ENCODE measurements at places on chromosomes 1 and 21. TPM values are rescaled to one million over a fixed set of nuclear protein-coding genes. Genes with fewer than 3 reads are reported as not detected.
A peak's percentile ranks its signal among the peaks of the same experiment; 100 is the strongest.

DNA sequence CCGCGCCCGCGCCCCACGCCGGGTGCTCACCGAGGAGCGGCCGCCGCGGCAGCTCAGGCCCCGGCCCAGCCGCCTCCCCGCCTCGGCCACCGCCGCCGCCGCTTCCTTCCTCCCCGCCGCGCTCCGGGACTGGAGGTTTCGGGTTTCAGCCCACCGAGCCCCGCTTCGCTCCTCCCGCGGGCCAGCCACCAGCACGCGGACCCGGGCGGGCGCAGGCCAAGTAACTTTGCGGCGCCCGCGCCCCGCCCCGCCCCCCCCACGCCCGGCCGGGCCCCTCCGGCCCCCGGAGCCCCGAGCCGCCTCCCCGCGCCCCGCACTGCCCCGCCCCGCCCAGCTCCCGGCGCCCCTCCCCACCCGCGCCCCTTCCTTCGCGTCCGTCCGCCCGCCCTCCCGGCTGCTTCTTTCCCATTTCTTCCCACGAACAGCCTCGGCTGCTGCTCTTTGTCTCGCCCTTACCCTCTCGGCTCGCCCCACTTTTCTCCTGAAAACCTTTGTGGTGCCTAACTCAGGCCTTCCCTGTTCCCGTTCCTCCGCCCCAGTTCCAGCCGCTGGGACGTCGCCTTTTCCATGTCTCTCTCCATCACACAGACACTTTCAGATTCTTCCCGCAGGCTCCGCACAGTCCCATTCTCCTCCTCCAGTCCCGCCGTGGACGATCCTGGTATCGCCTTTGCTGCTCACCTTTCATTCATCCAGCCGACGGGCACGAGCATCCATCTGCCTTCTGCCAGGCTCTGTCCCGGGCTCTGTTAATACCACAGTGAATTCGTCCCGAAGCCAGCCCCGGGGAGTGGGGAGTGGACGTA lies at the start of gene GPR161:
Gene GPR161 (minus strand): TSS at position 222 of the 806 bp plus-strand sequence. CDS start 32,080 bp downstream, outside the sequence.
- no peak for DNase-seq
- no peaks in the 10 kb centered on the region for H3K27me3 ChIP-seq
- peak within 1 kb of the TSS; percentile 87 for H3K27ac ChIP-seq
- H3K36me3 ChIP-seq = no peaks in the 10 kb centered on the region
- H3K4me1 ChIP-seq = peaks cover 21% of the 10 kb centered on the region

DNA sequence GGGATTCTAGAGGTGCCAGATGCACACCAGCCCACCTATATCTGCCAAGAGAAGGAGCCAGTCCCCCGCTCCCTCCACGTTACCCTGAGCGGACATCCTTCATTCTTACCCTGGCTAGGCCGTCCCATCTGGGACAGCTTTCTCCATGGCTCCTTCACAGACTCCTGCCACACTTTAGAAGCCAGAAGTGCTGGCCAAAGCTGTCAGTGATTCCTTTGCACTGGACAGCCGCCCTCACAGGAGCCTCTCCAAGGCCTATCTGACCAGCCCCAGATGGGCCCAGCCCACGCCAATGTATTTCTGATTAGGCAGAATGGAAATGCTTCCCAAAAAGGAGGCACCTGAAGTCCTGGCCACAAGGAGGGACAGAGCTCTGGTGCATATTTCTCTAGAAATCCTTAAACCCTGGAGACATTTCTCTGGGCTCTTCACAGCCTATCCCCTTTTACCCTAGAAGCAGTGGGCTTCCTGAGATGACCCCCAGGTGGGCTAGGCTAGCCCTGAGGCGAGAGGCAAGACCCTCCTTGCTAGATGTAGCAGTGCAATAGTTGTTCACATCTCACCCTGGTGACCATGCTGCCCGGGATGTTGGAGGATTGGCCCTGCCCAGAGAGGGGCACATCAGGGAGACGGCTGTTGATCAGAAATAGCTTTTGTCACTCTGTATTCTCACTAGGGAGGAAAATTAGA lies 44.1 kb downstream of the RASSF5 start:
- H3K27ac ChIP-seq = peak overlapping the region; percentile 15
- DNase-seq = no peak

GRCh38 chr1:246703581-246703980 lies 20.6 kb upstream of the SCCPDH start:
- no peak overlapping the region for H3K27ac ChIP-seq
- H3K36me3 ChIP-seq = no peaks in the 10 kb centered on the region
- no peak for DNase-seq
- no peaks in the 10 kb centered on the region for H3K27me3 ChIP-seq
- no peak overlapping the region for H3K4me3 ChIP-seq

- no peak overlapping the region for H3K4me3 ChIP-seq
- H3K4me1 ChIP-seq = peaks cover 5% of the 10 kb centered on the region
- H3K36me3 ChIP-seq = no peaks in the 10 kb centered on the region
- no peaks in the 10 kb centered on the region for H3K27me3 ChIP-seq
Observed at GRCh38 chr21:27713154-27714109, 746.5 kb upstream of the ADAMTS5 start.

DNA sequence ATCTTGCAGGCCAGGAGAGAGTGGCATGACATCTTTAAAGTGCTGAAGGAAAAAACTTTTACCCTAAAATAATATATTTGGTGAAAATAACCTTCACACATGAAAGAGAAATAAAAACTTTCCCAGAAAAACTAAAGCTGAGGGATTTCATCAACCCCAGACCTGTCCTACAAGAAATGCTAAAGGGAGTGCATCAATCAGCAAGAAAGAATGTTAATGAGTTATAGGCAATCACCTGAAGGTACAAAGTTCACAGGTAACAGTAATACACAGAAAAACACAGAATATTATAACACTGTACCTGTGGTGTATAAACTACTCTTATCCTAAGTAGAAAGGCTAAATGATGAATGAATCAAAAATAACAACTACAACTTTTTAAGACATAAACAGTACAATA lies 249.2 kb upstream of the PKN2 start:
- no peaks in the 10 kb centered on the region for H3K4me1 ChIP-seq
- H3K27me3 ChIP-seq = no peaks in the 10 kb centered on the region
- DNase-seq = no peak
- H3K36me3 ChIP-seq = no peaks in the 10 kb centered on the region

DNA sequence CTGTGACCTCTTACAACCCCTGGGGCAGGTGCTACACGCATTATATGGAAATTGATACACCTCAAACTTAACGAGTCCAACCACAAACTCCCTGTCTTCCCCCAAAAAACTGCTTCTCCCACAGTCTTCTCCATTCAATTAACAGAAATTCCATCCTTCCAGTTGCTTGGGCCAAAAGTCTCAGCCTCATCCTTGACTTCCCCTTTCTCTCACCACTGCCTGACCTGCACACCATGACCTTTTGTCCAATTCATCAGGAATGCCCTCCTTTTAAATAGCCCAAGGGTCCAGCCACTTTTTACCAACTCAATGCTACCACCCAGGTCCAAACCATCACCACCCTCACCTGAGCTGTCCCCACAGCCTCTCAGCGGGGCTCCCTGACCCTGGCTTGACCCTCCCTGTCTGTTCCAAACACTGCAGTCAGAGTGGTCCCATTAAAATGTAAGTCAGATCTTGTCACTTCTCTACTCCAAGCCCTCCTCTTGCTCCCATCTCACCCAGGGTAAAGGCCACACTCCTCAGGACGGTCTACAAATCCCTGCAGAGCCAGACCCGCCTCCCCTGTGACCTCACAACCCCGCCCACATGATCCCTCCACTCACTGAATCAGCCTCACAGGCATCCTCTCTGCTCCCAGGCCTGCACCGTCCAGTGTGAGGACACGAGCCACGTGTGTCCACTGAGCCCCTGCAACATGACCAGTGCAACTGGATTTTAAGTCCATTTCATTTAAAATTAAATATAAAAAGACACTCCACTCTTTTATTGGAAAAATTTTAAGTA lies 18.5 kb downstream of the KCNN3 start:
- H3K36me3 ChIP-seq = no peaks in the 10 kb centered on the region
- no peak for DNase-seq
- H3K4me3 ChIP-seq = no peak overlapping the region
- H3K27ac ChIP-seq = no peak overlapping the region
- no peaks in the 10 kb centered on the region for H3K27me3 ChIP-seq

- H3K27me3 ChIP-seq = peaks cover 39% of the 10 kb centered on the region
- DNase-seq = no peak
Observed at GRCh38 chr1:38814984-38815464, 44.5 kb downstream of the RRAGC start.

DNA sequence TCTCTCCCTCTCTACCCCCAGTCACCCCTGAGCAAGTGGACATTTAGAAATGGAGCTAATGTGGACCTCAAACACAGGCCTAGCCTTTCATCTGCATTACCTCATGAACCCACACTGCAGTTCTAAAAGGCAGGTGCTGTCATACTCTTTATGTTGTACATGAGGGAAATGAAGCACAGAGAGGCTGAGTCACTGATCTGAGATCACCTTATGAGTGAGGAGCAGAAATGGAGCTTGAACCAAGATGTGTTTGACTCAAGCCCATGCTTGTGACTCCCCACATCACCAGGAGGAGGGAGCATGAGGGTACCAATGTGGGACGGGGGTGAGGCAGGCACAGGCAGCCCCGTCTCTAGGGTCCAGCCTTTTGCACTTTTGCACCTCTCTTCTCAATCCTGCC lies 702.8 kb downstream of the PTPRU start:
- no peak for DNase-seq
- no peak overlapping the region for H3K27ac ChIP-seq

DNA sequence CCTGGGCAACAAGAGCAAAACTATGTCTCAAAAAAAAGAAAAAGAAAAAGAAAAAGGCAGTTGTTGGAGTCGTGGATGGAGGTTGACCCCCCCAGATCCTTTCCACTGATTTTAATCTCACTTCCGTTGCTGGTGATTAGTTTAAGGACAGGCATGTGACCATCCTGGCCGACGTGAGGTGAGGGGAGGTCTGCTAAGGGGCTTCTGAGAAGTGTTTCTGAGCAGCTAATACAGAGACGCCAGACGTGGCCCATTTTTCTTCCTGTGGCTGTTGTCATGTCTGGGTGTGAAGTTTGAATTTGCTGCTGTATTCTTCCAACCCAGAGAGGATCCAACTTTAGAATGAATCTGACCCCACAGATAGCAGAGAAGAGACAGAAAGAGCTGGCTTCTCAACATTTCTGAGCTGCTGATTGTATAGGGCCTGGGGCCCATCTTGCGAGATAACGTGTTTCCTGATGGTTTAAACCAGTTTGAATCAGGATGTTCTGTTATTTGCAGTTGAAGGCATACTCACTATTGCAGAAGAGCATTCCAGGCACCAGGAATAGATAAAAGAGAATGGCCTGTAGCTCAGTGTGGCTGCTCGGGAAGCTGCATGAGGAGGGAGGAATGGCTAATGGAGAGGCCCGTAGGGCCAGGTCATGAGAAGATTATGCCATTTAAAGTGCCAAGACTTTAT lies 22.8 kb upstream of the SSBP3 start:
- no peak overlapping the region for H3K27ac ChIP-seq
- no peaks in the 10 kb centered on the region for H3K4me1 ChIP-seq
- no peak overlapping the region for H3K4me3 ChIP-seq

- no peaks in the 10 kb centered on the region for H3K27me3 ChIP-seq
- no peak for DNase-seq
- H3K4me1 ChIP-seq = no peaks in the 10 kb centered on the region
- H3K36me3 ChIP-seq = peaks cover 11% of the 10 kb centered on the region
- H3K27ac ChIP-seq = no peak overlapping the region
Observed at GRCh38 chr1:35278886-35279554, 10.5 kb downstream of the ZMYM4 start.

- no peak overlapping the region for H3K4me3 ChIP-seq
- no peaks in the 10 kb centered on the region for H3K4me1 ChIP-seq
- no peaks in the 10 kb centered on the region for H3K27me3 ChIP-seq
- no peaks in the 10 kb centered on the region for H3K36me3 ChIP-seq
- DNase-seq = no peak
Observed at GRCh38 chr1:235557495-235557894, 53.2 kb upstream of the B3GALNT2 start.

DNA sequence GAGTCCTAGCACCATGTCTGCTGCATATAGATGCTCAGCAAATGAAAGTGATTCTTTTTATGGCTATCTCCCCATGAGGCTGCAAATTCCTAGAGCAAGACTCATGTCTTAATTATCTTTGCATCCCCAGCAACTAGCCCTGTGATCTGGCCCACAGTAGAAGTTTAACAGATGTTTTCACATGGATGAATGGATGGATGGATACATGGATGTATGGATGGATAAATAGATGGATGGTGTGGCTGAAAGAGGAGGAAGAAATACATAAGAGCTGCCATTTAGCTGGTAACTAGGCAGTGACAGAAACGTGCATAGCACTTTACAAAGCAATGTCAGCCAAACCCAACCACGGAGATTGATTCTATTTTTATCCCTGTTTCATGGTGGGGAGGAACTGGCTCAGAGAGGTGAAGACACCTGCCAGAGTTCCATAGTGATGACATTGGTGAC lies 32.7 kb upstream of the ZBTB40 start:
- no peak for DNase-seq
- no peaks in the 10 kb centered on the region for H3K36me3 ChIP-seq
- H3K27ac ChIP-seq = no peak overlapping the region
- H3K27me3 ChIP-seq = no peaks in the 10 kb centered on the region
- no peak overlapping the region for H3K4me3 ChIP-seq

- H3K4me1 ChIP-seq = peaks cover 6% of the 10 kb centered on the region
- no peak overlapping the region for H3K4me3 ChIP-seq
- no peak overlapping the region for H3K27ac ChIP-seq
Observed at GRCh38 chr1:1528301-1529267, 11.8 kb downstream of the TMEM240 start.

GRCh38 chr1:27342778-27343638 lies 1.2 kb downstream of the SYTL1 start:
- no peak for DNase-seq
- H3K27me3 ChIP-seq = no peaks in the 10 kb centered on the region
- no peaks in the 10 kb centered on the region for H3K36me3 ChIP-seq
- no peak overlapping the region for H3K27ac ChIP-seq
- peak overlapping the region; percentile 9 for H3K4me3 ChIP-seq
- no peaks in the 10 kb centered on the region for H3K4me1 ChIP-seq

DNA sequence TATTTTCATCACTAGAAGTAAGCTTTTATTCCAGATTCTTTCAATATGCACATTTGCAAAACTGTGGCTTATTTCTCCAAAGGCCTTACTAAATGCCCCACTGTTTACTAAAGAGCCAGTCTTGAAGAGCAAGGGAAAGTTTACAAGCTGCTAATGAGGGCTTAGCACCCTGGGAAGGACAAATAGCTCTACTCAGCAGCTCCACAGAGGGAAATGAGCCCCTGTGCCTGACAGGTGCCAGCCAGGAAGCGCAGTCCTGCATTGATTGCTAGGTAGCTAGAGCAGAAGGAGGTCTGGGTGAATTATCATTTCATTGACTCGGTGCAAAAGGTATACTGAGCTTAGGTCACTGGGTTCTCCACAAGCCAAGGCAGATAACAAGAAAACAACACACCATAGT lies 307.0 kb downstream of the SETD4 start:
- H3K27ac ChIP-seq = no peak overlapping the region
- no peak for DNase-seq
- no peak overlapping the region for H3K4me3 ChIP-seq
- no peaks in the 10 kb centered on the region for H3K27me3 ChIP-seq
- no peaks in the 10 kb centered on the region for H3K36me3 ChIP-seq
- H3K4me1 ChIP-seq = no peaks in the 10 kb centered on the region

- H3K27me3 ChIP-seq = peaks cover 22% of the 10 kb centered on the region
- H3K4me3 ChIP-seq = no peak overlapping the region
- no peaks in the 10 kb centered on the region for H3K36me3 ChIP-seq
- no peaks in the 10 kb centered on the region for H3K4me1 ChIP-seq
Observed at GRCh38 chr1:177913762-177914540, 55.9 kb downstream of the SEC16B start.

GRCh38 chr1:213444224-213444623 lies 393.2 kb downstream of the RPS6KC1 start:
- H3K27me3 ChIP-seq = no peaks in the 10 kb centered on the region
- DNase-seq = peak; percentile 24
- H3K4me3 ChIP-seq = no peak overlapping the region
- H3K27ac ChIP-seq = no peak overlapping the region

The HYI gene
- total RNA-seq = 44.7 TPM

The CELA2A gene
- not detected for total RNA-seq

The SLC5A9 gene
- total RNA-seq = 0.42 TPM
